NCI-H1436 (cell line): ENCODE measurements at places on chromosomes 16 and 17.

- no peak for DNase-seq
These were observed 5.8 kb downstream of the WIPF2 start for GRCh38 chr17:40224718-40225550.

GRCh38 chr16:10851512-10851911 lies 25.5 kb upstream of the CIITA start:
- no peak for DNase-seq

- no peak for DNase-seq
These were observed 12.4 kb upstream of the KATNB1 start for GRCh38 chr16:57723170-57723569.

DNA sequence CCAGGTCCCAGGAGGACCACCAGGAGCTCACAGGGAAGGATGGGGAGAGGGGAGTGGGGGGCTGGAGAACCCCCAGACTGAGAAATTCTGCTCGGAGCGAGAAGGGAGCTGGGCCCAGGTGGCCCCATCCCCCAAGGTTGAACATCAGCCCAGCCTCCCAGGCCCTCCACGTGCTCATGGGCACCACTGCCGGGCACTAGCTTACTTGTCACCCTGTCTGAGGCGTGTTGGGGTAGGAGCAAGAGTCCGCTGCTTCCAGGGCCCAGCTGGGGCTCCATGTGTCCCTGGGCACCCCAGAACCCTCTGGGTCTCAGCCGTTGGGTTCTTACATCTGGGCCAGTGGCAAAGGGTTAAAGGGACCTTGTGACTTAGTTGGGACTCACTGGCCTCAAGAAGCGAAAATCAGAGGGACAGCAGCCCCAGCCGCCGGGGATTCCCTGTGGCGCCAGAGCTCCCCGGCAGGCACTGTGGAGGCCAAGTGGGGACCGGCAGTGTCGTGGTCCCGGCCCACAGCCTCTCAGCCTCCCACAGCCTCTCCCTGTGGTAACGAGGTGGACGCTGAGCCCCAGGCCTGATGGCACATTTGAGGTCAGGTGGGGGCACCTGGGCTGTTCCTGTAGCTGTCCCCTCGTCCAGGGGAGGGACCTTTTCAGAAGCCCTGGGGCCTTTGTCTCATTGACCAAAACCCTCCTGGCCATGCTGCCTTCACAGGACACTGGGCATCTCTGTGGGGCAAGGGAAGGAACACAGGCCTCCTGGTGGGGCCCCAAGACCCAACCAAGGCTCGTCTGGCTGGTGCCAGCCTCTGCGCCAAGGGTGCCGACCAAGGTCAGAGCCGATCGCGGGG lies 33.7 kb upstream of the CDH15 start:
- no peak for DNase-seq

GRCh38 chr17:37359682-37360188 lies 16.1 kb upstream of the C17orf78 start:
- DNase-seq: no peak

DNA sequence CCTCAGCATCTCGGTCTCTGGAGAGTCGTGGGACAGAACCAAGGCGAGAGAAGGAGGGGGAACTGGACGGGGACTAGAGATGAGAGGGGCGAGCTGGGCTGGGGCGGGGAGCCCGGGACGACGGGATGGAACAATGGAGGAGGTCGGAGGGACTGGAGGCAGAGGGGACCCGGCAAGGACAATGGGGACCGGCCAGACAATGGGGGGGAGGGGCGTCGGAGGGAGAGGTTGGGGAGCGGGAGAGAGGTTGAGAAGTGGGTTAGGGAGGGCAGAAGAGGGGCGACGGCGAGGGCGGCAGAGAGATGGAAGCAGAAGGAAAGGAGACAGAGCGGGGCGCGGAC lies 719 bp downstream of the NGFR start:
- DNase-seq: no peak

- no peak for DNase-seq
These were observed 20.1 kb downstream of the RAB40B start for GRCh38 chr17:82678265-82678891.

DNA sequence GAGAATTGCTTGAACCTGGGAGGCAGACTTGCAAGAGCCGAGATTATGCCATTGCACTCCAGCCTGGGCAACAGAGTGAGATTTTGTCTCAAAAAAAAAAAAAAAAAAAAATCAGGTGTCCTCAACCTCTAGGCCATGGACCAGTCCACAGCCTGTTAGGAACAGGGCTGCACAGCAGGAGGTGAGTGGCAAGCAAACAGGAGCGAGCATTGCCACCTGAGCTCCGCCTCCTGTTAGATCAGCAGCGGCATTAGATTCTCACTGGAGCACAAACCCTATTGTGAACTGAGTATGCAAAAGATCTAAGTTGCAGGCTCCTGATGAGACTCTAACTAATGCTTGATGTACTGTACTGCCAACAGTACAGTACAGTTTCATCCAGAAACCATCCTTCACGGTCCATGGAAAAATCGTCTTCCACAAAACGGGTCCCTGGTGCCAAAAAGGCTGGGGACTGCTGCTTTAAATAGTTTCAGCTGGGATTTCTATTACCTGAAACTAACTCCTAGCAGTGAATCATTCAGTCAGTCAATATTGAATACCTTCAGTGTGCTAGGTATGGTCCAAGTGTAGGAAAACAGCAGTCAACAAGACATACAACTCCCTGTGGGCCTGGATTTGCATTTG lies 56.3 kb upstream of the DHX40 start:
- no peak for DNase-seq

DNA sequence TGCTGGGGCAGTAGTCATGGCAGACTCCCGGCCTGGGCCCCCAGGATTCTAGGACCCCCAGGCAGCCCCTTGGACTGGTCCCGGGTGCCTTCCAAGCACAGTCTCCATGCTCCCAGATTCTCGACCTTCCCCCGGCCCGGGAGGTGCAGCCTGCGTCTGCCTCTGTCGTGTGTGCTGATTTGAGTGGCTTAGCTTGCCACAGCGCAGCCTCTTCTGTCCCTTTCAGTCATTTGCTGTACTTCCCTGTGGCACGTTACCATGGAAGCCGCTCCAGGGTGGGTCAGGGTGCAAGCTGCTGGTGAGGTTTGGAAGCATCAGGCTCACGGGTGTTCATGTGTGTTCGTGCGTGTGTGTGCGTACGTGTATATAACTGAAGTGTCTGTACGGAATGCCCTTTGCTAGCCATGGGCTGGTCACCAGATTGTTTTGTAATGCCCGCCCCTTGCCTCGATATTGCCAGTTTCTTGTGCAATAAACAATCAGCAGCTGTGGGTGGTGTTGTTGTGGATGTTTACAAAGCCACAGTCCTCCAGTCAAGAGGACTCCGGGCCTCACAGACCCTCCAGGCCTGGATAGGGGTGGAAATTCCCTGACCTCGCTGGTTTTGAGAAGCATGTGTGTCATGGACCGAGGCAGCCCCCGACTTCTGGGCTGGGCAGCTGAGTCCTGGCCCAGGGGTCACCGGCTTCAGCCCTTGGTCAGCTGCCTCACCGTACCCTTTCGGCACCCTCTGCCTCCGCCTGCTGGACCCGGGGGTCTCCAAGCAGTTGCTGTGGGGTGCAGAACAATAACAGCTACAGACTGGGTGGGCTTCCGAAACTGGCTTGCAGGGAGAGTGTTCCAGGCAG lies 9.7 kb upstream of the CLEC18A start:
- no peak for DNase-seq

GRCh38 chr17:68036304-68037147 lies 991 bp downstream of the KPNA2 start:
- no peak for DNase-seq

DNA sequence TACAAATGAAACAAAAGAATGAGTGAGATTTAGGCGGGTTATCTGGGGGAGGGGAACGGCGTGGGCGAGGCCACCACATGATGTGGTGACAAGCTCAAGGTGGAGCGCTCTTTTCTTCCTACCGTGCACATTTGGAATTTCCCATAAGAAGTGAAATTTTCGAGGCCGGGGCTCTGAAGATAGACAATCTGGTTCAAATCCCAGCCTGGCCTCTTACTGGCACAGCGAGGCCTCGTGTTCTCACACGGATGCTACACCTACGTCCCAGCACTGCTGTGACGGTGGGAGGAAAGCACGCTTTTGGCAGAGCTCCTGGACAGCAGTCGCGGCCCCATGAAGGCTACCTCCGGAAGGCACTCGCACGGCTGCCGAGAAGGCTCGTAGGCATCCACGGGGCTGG lies 25.2 kb downstream of the ZDHHC7 start:
- DNase-seq: no peak

GRCh38 chr16:50678531-50678930 lies 2.6 kb downstream of the SNX20 start:
- no peak for DNase-seq

DNA sequence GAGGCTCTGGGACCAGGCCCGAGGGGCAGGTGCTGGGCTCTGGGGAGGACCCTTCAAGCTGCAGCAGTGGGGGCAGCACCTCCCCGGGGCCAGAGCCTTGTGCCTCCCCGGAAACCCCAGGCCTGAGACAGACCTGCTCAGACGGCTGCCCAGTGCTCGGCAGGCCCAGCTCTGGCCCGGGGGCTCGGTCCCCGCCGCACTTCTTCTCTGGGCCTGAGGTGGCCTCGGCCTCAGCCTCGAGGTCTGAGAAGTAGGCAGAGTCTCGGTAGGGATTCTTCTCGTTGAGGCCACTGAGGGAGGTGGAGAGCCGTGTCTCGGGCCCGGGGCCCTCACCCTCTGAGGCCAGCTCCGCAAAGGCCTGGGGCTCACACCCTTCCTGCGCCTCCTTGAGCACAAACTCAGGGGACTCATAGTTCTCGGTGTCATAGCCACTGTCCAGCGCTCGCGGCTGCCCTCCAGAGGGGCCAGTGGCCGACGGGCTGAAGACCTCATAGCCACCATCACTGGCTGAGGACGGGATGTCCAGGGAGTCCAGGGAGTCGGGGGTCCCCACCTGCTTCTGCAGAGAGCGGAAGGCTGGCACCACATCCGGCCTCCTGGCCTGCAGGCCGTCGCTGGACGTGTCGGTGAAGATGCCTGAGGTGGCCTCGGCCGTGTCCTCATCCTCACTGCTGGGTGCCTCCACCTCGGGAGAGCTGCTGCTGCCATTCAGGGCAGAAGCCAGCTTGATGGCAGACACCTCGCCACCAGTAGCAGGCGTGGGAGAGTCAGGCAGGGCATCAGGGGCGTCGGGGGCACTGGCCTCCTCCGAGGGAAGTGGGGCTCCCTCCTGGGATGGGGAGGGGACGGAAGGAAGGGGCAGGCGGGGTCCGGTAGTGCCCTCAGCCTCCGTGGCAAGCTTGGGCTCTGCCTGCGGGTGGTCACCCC lies 44.3 kb upstream of the PVALEF start:
- DNase-seq: no peak

DNA sequence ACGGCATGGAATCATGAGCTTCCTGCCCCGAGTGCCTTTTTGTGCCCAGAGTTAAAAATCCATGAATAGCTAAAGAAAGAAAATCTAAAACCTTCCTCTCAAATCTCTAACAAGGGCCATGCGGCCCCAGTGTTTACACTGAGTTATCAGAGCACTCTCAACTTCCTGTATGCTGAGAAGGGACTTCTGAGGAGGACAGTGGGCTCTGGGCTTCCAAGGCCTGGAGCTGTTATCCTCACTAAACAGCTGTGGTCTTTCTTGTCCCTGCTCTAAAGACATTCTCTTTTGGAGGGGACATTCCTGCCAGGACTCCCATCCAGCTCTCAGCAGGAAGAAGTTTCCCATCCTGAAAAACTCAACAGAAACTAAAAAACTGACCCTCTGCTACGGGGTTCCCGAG lies 135.6 kb downstream of the AATF start:
- no peak for DNase-seq

- no peak for DNase-seq
These were observed 39.4 kb downstream of the HEATR6 start for GRCh38 chr17:60039114-60039846.

DNA sequence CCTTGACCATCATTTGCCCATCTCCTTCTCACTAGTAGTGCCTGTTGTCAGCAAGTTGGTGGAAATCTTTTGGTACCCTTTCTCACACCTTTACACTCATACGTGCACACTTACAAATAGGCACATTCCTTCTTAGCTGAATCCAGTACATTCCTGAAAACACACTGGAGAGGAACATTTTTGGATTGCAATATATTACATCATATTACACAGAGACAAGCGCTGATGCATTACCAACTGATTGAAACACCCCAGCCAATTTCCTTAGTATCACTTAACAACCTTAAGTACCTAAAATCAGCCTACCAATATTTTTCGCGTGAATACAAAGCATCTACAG lies 64.1 kb downstream of the PLCG2 start:
- no peak for DNase-seq

GRCh38 chr16:83501481-83501880 lies 306.3 kb upstream of the HSBP1 start:
- DNase-seq: no peak

- DNase-seq: no peak
These were observed 127.3 kb downstream of the NLK start for GRCh38 chr17:28169621-28170349.

- DNase-seq: no peak
These were observed 35.8 kb downstream of the PLCG2 start for GRCh38 chr16:81814751-81815428.
